ENCODE measurements at places on chromosomes 11 and 22.

DNA sequence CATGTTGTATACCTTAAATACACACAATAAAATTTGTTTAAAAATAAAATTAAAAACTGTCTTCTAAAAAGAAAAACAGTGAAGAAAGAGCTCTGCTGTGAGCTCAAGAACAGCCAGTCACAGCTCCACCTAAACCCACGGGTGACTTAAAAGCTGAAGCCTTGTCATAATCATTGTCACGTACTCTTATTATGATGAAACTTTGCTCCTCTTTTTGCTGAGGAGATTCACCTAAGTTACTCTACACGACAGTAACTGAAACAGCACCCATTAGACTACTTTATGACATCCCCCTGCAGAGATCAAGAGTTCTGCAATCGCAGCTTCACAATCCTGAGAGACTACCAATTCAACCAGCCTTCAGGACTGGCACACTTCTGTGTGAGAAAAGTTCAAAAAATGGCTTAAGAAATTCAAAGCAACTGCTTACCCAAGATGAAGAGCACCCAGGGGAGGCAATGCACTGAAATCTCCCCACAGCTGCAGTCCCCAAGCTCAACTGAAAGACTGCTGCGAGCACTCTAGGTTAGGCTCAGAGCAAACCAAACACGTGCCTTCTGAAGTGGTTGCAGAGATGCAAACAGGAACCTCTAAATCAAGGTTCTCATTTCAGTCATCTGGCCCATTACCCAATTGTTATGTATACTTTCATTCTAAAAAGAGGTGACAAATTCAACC is at the start of gene JAML:
TSS of gene JAML (minus strand) at position 501 of the 678 bp plus-strand sequence. CDS start 10,145 bp downstream, outside the sequence.
- DNase-seq, result peak; percentile 84

GRCh38 chr11:11420191-11420898 is 67.3 kb upstream of the CSNK2A3 start:
- no peak for DNase-seq

GRCh38 chr11:101185985-101186384 is 56.4 kb upstream of the PGR start:
- no peak for DNase-seq

GRCh38 chr11:87063982-87064381 is 26.2 kb downstream of the TMEM135 start:
- no peak for DNase-seq

DNA sequence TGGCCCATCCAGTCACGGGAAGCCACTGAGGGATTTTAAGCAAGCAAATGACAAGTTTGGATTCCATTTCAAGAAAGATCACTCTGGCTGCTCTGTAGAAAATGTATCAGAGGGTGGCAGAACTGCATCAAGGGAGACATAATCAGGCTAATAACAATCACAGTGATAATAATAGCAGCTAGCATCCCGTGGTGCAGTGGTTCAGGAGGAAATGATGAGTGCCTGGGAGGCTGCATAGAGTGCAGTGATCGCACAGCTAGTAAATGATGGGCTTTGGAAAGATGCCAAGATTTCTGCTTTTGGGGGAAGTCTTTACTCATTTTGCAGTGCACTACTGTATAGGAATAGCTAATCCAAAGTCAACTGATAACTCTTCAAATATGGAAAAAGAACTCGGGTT is 35.8 kb downstream of the TNRC6B start:
- DNase-seq, result no peak

GRCh38 chr22:46355369-46355995 is 20.0 kb downstream of the TRMU start:
- peak; percentile 51 for DNase-seq

GRCh38 chr11:67409261-67409666 is 5.4 kb downstream of the TBC1D10C start:
- DNase-seq, result peak; percentile 78

GRCh38 chr22:36874309-36874696 is 13.5 kb downstream of the NCF4 start:
- no peak for DNase-seq

DNA sequence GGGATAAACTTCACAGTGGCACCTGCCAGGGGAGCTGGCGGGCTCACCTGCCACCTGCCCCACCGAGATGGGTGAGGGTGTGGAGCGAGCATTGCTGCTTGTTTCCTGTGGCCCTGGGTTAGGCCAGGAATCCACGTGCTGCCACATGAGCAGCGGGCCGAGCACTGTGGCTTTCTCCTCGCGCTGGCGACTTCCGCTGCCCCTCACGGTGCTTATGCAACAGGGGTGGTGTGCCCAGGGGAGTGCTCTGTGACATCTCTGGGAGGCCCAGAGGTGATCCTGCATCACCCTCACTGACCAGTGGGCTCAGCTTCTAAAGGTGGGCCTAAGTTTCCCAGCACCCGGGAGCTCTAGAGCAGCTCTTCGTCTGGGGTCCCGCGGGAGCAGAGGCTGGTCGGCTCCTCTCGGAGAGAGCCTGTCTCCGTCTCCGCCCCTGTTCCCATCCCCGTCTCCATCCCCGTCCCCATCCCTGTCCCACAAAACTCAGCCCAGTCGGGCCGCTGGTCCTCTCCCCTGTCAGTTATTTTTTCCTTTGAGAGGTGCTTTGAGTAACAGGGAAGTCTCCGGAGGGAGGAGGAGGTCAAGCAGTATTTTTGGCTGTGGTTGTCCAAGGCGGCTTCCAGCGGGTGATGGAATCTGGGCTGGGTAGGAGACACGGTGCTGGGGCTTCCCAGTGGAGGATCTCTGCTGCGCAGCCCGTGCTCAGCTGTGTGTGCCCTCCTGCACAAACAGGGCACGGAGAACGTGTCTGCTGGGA is 42.5 kb downstream of the AP2A2 start:
- DNase-seq, result no peak

- DNase-seq, result peak; percentile 40
Measured at GRCh38 chr11:124670732-124671131, 2.8 kb downstream of the SIAE start.

GRCh38 chr11:86738568-86738967 is 61.8 kb upstream of the PRSS23 start:
- no peak for DNase-seq

DNA sequence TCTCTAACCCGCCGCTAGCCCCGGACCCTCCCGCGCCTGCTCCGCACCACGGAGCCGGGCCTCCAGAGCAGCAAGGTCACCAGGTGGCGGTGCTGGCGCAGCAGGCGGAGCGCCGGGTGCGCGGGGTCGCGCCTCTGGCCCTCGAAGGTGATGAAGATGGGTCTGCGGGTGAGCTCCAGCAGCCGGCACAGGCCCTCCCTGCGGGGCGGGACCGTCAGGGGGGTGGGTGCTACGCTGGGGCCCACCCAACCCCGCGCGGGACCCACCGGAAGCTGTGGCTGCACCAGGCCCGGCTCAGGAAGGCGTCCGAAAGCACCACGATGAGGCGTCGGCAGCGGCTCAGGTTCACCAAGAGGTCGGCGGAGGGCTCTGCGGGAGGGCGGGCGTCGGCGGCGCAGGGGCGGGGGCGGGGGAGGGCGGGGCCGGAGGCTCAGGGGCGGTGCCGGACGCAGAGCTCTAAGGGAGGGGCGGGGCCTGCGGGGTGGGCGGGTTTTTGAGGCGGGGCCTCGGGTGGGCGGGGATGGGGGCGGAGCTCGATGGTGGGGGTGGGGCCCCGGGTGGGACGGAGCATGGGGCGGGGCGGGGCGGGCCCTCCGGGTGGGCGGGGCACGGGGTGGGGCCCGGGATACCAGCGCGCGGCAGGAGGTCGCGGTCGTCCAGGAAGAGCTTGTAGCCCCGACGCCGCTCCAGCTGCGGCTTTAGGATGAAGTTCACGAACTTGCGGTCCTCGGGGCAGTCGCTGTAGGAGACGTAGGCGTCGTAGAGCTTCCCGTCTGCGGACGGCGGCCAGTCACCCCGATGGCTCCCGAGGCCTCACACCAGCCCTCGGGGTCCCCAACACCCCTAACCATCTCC is 7.8 kb downstream of the SIGIRR start:
- peak; percentile 95 for DNase-seq

GRCh38 chr11:105861225-105861624 is 160.8 kb downstream of the MSANTD4 start:
- no peak for DNase-seq
